ENCODE measurements at places on chromosomes 2 and 18. TPM values are rescaled to one million over a fixed set of nuclear protein-coding genes. Genes with fewer than 3 reads are reported as not detected.

DNA sequence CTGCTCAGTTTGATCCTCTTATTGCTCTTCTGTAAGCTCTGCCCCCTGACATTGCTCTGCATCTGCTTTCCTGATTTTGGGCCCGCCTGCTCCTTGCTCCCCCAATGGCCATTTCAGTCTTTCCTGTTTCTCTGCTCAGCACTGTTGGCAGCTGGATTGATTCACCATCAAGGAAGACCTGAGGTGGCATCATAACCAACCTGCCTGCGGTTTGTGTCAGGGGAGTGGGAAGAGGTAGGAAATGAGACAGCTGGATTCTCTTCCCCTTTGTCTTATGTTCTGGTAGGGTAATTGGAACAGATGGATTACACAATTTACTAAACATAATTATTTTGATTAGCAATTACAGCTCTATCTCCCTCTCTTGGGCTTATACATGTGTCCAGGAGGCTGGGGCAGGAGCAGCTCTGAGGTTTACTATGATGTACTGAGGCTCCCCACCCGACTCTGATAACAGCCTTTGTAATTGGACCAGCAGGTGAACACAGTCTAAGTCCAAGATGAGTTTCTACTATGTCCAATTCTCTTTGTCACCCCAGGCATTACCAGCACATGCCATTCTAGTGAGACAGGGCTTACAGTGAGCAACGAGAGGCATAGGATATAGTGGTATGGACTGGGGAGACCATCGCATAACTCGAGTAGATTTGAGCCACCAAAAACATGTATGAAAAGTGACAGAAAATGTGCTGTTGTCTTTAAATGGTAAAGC is 151.8 kb upstream of the MMADHC start:
- DNase-seq: no peak

GRCh38 chr2:146455325-146455724 is 1389.5 kb upstream of the ACVR2A start:
- no peak for DNase-seq

GRCh38 chr2:16031058-16031847 is 90.9 kb downstream of the MYCN start:
- no peak for DNase-seq

GRCh38 chr2:238561230-238561629 is 134.5 kb downstream of the ASB1 start:
- no peak for DNase-seq

DNA sequence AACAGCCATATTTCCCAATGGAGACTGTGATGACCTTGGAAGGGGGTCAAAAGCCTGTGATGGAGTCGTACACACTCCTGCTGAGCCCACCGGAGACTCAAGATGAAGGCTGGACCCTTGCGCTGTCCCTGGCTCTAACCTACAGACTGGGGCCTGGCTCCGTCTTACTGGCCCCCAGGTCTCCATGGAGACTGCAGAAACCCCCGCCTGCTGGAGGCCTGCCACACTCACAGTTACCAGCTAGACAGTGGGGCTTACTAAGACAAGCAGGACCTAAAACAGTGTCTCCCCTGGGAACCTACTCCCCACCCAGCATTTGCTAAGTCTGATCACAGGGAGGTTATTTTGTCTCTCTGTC is 9.6 kb downstream of the C2orf72 start:
- DNase-seq: no peak

DNA sequence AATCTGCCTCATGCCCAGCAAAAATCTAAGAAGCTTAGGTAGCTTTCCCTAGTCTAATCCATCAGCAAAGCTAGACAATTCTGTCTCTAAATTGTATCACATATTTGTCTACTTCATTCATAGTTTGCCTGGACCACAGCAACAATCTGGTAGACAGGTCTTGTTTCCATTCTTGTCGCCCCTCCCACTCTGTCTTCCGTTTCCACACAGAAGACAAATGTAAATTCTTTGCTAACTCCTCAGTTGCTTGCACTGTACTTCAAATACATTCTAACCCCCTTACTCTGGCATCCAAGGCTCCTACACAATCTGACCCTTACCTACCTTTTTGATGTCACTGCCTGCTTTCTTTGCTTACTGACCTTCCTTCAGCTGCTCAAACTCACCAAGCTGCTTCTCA is 40.1 kb downstream of the THUMPD2 start:
- no peak for DNase-seq

DNA sequence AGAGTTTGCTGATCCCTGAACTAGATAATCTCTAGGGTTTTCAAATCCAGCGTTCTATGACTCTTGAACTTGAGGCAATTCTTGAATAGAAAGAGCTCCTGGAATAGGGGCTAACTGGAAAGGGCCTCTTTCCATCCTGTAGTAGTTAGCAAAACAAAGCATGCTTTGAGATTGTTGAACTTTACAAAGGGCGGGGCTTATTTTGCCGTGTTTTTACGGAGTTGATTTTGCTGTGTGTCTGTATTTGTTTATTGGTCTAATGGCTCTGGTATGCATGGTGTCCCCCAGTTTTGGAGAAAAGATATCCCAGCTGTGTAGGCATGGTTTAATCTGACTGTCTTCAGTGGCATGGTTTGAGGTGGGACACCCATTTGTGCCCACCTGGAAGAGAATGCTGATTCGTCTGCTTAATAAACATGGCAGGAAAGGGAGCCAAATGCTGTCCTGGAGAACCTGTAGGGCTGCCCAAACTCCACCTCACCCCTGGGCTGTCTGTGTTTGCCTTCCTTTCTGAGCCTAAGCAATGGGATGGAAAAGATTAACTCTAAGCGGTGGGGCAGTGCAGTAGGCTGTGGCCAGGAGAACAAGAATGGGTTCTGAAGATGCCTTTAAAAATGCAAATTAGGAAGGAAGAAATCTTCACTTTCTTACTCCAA is 74.1 kb upstream of the FOSL2 start:
- DNase-seq: no peak

DNA sequence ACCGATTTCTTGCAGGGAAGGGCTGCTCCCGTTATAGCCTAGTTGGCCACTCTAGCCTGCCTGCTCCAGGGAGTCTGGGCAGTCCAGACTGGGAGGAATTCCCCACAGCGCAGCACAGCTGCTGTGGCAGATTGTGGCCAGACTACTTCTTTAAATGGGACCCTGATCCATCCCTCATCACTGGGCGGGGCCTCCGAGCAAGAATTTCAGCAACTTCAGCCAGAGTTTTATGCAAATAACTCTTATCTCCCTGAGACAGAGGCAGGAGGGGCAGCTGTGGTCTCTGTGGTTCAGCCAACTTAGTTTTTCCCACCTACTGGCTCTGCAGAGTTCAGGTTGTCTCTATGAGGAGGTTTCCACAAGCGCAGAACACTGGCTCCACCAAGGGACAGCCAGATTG is 1583.2 kb downstream of the SUCLG1 start:
- DNase-seq: no peak

GRCh38 chr2:142112757-142113221 is 18.0 kb downstream of the LRP1B start:
- DNase-seq: no peak

Gene HS1BP3
- total RNA-seq: 18.0 TPM

DNA sequence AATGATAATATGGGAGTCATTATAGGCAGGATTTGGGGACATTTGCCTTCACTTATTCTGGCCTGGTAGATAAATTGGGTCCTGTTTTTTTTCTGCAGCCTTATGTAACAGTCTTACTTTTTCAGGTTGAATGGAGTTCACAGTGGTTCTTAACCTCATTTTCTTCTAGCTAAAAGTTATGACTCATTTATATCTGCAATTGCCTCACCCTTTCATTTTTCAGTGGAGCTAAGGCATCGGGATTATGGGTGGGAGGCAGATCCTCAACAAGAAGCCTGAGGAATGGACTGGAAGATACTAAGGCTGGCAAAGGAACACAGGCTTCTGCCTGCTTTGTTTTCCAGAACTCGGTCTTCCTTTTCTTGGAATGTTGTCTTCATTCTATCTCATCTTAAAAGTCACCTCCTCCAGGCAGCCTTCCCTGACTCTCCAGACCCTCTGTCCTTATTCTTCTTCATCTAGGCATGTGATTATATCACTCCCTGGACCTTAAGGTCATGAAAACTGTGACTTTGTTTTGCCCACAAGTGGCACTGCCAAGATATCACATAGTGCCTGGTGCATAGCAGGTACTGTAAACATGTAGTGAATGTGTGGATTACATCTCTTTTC is 41.0 kb upstream of the ACSL3 start:
- DNase-seq: no peak

- no peak for DNase-seq
These were observed 576.8 kb downstream of the METTL4 start for GRCh38 chr18:1994471-1994870.

DNA sequence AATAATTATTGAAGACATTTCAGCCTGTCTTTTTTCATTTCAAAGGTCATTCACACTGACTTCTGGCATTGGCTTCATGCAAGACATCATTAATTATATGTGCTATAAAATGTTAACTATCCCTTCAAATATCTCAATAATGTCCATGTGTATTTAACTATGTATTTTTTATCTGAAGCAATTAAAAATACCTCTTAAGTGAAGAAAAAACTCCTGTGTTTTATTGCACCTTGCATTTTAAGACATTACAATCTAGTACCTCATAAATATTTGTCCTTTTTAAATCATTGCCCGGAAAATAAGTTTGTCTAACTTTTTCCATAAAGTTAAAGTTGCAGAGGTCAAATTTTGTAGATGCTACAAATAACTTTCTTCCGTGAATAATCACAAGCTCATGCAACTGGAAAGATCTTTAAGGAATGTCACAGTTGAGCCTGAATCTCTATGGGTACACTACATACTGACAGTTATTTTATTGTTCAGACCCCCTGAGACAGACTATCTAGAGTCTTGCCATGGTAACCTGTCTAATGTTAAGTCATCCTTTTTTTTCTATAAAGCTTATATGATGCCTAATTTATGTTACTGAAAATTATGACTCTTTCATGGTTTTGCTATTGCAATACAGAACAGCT is 38.4 kb upstream of the COBLL1 start:
- DNase-seq: no peak

- DNase-seq: no peak
These were observed 5.4 kb upstream of the CHRNG start for GRCh38 chr2:232533944-232534710.

- no peak for DNase-seq
These were observed 20.0 kb downstream of the SP140L start for GRCh38 chr2:230346921-230347533.

GRCh38 chr2:144466637-144467036 is 53.3 kb downstream of the ZEB2 start:
- no peak for DNase-seq

DNA sequence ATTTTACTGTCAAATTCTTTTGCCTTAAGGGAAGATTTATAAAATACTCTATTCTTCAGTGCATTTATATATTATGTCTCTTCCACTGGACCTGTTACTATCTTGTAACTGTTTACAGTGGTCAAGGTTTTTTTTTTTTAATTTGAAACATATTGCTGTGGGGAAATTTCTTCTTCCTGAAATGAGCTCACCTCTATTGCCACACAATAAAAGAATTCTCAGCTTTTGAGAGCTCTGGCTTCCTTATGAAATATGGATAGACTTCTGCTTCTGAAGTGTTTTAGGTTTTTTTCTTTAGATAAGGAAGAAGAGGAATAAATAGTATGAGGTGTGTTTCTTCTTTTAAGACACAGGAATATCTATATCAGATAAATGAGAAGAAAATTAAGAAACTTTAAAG is 7.7 kb downstream of the VRK2 start:
- no peak for DNase-seq

Gene PMAIP1
- 23.4 TPM for total RNA-seq

- peak; percentile 52 for DNase-seq
These were observed 14.3 kb upstream of the PIEZO2 start for GRCh38 chr18:11163665-11164064.
